Activated T-cell treated with anti-CD3 and anti-CD28 coated beads, Interleukin-2, amount 50 U/mL, for 48 hours (primary cell): ENCODE measurements at places on chromosomes 7 and 10.

- DNase-seq = no peak
These were observed 13.9 kb downstream of the CHAT start for GRCh38 chr10:49627644-49628247.

GRCh38 chr7:94575646-94576045, 66.0 kb downstream of the CASD1 start:
- DNase-seq = no peak

- DNase-seq = no peak
These were observed 888.5 kb upstream of the SORCS1 start for GRCh38 chr10:108052981-108053380.

DNA sequence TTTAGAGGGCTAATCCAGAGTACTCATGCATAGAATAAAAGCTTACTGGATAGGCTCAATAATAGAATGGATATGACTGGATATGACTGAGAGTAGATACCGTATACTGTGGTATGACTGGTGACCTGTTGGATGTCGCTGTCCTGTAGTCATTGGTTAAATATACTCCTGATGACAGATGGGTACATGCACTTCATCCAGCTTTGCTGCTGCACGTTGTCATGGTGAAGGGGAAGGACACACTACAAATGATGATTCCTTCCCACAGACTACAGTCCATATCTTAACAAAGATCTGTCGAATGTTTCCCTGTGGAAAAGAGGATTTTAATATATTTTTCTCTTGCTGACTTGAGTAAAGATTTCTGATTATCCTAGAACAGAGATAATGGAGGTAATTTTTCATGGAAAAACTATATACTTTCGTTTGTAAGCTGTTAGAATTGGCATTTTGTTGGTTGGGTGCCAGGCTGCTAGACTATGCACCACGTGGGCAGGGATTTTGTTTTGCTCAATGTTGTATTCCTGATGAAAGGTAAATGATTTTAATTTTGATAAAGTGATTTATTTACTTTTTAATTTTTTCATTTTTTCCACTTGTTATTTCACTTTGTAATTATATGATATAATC, 97.3 kb downstream of the PPP1R9A start:
- no peak for DNase-seq

DNA sequence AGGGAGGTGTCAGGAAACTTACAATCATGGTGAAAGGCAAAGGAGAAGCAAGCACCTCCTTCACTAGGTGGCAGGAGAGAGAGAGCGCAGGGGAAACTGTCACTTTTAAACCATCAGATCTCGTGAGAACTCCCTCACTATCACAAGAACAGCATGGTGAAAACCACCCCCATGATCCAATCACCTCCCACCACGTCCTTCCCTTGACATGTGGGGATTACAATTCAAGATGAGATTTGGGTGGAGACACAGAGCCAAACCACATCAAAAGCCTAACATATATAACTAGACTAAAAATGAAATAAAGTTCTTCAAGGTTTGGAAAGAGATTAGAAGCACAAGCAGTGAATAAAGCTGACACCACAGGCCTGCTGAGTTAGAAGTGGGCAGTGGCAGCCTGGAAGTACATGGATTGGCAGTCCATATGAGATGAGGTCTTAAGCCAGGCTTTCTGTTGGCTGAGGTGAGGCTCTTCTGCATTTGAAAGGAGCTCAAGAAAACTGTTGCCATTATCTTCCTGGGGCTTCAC, 96.4 kb upstream of the MDFIC start:
- peak; percentile 67 for DNase-seq

GRCh38 chr7:51318001-51318400, 1.4 kb upstream of the COBL start:
- no peak for DNase-seq

DNA sequence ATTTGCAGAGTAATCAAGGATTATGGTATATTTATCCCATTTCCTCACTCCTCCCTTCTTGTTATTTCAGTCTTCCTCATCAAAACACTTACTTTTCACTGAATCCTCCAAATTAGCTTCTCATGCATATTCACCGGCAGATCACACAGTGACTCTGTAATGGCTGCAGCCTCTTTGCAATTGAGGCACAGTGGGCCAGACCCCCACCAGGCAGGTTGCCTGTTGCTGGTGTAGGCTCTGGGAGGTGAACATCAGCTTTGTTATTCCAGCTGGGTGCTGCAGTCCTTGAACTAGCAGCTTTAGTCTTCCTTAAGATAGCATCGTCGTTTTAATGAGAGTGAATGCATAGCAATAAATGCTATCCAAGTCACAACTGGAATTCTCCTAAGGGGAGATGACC, 449.3 kb downstream of the CNTNAP2 start:
- DNase-seq = no peak

GRCh38 chr7:20132585-20132984, 84.6 kb downstream of the MACC1 start:
- DNase-seq = no peak

- no peak for DNase-seq
These were observed 78.9 kb downstream of the LRRC17 start for GRCh38 chr7:102991540-102992214.

DNA sequence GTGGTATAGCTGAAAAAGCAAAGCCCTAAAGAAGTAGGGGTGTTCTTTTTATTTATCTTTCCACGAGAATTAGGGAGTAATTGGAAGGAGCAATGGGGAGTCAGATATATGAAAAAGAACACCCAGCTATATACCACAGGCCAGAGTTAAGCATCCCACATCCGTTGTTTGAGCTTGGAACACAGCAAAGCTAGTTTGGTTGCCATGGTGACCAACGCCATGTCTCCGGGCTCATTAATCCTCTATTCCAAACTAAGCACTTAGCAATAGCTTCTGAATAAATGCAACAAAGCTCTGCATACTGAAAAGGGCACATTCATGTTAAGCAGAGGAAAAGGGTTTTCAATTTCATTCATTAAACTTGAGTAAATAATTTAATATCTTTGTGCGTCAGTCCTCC, 23.5 kb downstream of the ASB4 start:
- no peak for DNase-seq

GRCh38 chr7:131327626-131328376, at the start of gene MKLN1:
Gene MKLN1, plus strand, starts transcription at chr7:131327876. Its CDS starts 24 bp downstream, at chr7:131327900.
- peak; percentile 93 for DNase-seq

- DNase-seq = no peak
These were observed 732 bp upstream of the LRRC18 start for GRCh38 chr10:48940372-48940771.

DNA sequence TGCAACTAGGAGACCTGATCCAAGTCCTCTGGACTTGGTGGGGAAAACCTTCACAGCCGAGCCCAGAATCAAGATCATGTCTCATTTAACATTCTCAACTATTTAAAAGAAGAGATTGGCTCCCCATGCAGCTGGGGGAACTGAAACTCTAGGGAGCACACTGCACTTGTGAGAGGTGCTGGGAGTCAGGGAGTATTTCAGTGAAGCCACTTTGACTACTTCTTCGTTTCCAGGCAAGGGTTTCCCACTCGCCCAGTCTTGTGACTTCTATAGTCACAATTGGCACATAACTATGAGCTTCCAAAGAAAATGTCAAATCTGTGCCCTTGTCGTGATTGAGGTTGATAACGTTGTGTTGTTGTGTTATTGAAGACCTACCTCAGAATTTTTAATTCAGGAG, 62.9 kb downstream of the AKR1B1 start:
- DNase-seq = no peak

DNA sequence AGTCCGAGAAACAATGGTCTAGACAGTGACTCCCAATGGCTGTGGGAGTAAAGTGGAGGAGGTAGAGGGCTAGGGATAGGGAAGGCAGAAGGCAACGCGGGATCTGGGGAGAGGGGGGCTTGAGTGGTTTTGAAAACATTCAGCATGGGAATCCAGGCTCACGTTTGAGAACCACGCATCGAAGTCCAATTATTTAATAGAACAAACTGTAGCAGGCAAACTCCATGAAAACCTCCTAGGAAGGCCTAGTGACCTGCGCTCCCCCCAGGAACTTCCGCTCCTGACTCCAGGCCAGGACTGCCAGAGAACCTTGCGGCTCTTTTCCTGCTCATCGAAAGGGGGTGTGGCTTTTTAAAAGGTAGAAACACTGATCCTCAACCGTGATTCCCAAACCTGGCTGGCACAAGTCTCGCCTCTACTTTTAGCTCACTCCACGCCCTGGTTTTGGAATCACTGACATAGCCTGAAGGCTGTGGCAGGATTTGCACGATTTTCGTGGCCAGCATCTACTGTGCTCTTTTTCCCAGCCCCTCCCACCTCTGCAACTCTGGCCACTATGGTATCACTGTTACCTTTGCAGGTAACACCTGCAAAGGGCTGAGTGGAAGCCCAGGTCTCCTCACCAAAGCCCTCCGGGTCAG, 43.4 kb downstream of the MYOF start:
- DNase-seq = no peak

DNA sequence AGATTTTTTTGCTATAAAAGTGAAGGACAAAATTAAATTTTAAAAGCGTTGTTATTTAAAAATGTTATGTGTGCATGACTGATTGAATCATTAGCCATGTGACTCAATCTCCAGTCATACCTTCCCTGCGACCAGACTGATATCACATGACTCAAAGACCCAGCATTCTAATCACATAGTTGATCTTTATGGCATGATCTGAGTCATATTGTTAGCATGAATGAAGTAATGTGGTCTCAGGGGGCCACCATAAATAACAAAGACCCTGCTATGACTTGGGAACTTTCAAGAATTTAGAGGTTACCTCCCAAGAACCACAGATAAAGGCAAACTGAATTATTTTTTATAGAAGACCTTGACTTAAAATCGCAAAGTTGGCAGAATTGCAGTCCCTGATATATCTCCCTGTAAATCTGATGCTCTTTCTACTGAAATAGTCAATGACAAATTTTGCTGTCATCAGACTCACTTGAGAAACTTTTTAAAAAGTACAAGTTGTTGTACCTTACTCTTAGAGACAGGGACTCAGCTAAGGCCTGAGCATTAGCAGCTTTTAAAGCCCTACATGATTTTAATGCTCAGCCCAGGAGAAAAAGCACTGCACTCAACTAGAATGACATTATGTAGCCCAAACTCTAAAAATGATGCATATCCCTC, 717.3 kb downstream of the XPNPEP1 start:
- DNase-seq = no peak

DNA sequence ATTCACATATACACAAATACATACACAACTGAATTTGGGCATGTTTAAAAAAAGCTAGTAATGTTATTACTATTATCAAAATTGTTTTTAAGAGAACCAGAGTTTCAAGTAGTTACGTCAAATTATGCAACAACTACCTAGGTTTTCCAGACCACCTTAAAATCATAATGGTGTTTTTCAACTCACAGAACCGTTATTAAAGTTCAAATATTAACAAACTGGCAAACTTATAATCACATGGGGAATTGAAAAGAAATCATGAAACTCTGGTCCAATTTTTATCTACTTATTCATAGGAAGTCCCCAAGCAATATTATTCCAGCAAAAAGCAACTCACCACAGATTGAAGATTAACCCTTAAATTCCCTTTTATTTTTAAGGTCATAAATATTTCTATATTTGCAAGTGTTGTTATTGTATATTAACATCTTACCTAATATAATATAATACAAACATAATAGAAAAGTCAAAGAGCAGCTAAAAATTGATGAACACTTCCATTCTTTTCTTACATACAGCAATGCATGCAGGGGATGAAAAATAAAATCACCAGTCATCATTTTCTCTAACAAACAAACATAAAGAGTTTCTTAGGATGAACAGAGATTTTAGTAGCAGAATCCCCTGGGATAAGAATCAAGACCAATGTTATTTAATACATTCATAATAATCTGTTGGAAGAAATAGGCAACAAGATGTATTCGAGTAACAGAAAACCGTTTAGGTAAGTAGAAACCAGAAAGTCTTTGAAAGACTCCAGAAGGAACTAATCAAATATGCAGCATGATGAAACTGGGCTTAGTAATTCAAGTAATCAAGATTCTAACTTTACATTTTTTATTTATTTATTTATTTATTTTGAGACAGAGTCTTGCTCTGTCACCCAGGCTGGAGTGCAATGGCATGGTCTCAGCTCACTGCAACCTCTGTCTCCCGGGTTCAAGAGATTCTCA, 391.1 kb downstream of the PARD3 start:
- no peak for DNase-seq

DNA sequence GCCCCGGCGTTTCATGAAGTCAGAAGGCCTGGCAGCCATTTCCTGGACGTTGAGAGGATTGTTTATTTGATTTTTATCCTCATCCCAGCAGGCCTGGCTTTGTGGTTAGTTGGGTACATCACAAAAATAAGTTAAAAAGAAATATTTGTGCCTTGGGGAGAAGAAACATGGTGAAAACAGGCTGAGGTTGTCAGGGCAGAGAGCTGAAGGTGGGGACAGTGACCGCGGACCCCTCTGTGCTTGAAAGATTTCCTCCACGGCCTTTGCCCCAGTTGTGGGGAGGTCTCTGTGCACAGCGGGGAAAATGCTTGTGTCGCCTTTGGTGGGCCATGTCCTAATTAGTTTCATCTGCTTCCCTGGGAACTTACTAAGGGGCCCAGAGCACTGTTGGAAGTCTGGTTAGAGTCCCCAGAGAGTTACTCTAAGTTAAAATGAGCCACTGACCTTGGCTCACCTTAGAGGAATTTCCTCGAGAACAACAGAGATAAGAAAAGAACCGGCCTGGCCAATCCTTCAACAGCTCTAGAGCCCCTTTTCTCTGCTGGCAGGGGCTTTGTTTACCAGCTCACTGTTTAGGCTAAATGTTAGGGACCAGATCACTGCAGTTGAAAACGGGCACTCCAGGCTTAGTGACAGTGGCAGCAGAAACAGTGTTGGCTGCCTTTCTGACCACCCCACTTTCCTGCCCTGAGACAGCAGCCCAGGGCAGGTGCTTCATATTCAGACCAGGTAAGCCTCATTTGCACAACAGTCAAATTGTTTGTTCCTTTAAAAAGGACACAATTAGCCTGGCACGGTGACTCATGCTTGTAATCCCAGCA, 37.9 kb downstream of the CRCP start:
- DNase-seq = no peak

DNA sequence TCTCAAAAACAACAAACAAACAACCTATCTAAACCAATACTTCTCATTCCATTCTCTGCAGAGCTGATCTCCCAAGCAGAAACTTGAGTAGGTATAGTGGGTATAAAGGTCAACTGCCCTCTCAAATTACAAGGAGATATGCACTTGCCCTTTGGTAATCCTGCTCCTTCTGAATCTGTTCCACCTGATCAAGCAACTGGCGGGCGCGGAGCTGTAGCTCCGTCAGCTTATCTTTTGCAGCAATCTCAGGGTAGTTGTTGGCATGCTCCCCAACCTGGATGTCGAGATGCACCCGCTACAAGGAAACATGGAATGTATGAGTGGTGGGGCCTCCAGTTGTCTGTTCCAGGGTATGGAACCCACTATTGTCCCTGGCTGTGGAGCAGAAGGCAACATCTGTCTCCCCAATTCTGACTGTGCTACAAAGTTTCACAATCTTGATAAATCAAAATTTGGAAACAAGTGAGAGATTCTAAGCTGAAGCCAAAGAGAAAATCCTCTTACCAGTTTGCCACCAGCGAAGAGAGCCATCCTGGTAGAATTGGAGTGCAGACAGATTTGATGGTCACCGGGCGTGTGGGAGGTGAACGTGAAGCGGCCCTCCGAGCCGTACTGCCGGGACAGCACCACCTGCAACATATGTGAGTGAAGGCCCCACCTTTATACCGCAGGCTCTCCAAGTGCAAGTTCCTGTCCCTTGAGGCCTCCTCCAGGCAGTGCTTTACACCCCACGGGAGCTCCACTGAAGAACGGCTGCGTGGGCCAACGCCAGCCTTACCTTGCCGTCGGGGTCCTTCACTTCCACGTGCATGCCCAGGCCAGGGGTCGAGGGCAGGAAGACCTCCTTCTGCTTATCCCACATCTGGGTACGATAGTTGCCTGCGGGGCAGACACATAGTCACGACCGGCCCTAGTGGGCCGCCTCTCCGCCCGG, 819 bp downstream of the TMED4 start:
- peak; percentile 73 for DNase-seq

GRCh38 chr10:8316284-8316683, 261.8 kb downstream of the GATA3 start:
- DNase-seq = peak; percentile 36
